ENCODE measurements at places on chromosomes 12 and 14.
A peak's percentile ranks its signal among the peaks of the same experiment; 100 is the strongest.

DNA sequence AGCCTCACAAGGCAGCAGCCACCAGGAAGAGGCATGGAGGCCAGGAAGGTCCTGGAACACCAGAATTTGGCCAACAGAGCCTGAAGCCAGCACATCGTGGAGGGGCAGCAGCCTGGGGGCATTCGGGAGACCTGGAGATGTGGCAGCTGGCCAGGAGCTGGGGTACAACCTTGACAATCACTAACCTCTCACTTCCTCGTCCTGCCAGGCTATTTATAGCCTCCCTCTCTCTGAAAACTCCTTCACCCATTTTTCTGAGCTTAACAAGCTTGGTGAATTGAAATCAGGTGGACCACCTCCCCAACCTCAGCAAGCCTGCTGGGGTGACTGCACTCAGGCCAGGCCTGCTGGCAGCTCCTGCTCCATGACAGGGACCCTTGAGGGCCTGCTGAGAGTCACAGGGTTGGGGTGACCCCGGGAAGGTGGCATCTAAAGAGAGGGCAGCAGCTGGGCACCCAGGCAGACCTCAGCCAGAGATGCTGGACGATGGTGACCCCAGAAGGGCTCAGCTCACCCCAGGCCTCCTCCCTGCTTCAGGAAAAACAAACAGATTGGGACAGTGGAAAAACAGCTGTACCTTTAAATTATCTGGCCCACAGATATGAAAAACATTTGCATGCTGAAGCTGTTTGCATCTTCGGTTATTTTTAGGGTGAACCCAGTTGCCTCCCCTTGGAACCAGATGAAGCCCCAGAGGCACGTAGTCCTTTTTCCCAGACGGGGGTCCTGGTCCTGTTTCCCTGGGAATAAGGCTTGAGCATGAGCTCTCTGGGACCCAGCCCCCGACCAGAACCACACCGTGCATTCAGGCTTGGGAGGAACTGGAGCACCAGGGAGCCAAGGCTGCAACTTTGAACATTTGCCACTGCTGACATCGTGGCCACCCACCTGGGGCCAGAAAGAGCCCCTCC lies 67.0 kb downstream of the PITPNM2 start:
- DNase-seq, result no peak

GRCh38 chr14:57909626-57910025 lies 43.7 kb upstream of the SLC35F4 start:
- DNase-seq, result no peak

DNA sequence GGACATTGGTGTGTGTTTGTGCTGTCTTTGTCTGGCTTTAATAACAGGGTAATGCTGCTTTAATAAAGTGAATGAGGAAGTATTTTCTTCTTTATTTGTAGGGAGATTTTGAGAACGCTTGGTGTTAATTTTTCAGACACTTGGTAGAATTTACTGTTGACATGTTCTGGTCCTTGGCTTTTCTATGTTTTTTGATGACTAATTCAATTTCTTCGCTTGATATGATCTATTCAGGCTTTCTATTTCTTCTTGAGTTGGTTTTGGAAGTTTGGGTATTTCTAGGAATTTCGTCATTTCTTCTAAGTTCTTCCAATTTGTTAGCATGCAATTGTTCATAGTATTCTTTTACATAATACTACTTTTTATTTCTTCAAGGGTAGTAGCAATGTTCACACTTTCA lies 167.8 kb downstream of the TTC6 start:
- no peak for DNase-seq

DNA sequence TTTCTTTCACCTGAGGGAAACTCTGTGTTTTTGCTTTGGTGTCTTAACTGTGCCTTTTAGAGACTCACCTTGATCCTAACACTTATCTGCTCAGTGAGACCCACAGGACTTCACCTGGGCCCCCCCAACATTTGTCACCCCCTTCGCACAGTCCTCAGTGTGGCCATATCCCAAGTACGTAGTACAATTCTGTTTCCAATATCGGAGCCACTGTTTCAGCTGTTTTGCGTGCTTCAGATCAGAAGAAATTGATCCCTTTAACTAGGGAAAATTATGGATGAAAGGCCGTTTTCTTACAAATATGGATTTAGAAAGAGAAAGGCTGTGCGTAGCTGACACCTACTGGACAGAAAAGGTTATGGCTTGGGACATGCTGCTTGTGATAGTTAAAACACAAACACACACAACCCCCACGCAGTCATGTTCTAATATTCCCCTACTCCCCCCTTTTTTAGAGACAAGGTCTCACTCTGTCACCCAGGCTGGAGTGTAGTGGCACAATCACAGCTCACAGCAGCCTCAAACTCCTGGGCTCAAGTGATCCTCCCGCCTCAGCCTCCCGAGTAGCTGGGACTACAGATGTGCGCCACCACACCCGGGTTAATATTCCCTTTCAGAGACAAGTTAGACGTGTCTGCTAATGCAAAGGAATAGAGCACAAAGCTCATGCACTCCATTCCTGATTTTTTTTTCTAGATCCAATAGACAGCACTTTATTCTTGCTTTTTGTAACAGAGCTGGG lies 3.6 kb upstream of the SLC7A8 start:
- peak; percentile 19 for DNase-seq

DNA sequence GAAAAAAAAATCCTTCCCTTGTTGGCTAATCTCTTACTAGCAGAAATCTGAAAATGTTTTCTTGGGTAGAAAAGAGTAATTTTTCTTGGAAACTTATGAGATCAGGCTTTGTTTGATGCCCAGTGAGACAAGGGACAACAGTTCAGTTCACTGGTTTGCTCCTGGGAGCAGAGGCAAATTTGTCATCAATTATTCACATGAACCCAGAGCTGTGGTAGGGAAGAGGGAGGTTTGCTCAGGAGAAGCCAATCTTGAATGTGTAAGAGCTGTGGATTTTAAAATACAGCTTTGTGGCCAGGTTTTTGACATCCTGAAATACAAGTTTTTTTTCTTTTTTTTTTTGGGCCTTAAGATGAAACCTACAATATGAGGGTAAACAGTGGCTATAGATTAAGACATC lies 426.6 kb downstream of the ATP23 start:
- no peak for DNase-seq

DNA sequence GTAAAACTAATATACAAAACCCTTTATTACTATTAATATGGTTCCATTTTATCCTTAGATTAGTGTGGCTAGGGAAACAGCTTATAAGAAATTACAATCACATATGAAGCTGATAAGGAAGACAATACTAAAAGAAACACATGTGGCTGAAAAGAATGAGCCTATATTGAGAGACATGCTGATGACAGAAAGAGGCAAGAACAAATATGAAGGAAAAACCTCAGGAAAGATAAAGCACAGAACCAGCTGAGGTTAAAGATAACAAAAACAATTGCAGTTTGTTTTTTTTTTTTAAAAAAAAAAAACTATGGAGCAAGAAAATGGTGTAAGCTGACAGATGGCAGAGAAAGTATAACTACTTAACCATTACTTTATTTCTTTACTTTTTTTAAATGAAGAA lies 69.2 kb upstream of the OSBPL8 start:
- DNase-seq, result no peak

DNA sequence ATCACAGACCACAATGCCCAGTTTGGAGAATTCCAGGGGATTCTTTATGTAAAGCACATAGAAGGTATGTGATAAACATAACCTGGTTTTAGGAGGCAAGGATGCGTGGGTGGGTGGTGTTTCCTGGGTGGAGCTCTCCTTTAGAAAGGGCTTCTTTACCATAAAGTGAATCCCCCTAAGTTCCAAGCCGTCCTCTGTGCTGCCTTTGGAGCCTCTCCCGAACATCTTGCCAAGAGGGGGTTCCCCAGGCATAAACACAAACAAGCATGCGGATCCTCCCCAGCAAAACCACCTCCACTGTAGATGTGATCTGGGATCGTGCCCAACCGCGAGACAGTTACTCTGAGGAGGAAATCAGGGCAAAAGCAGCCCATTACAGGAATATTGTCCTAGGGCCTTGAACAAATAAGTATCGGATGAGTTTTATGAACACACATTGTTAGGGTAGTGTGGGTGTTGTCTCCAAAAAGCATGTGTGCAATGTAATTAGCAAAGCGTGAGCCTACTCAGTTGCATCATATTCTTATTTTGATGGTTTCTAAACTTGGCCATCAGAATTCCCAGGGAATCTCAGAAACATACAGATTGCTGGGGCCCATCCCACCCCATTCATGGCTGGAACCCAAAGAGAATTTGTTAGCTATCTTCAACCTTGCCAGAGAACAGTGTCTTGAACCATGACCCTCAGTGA lies 48.8 kb upstream of the CORO1C start:
- DNase-seq, result no peak

DNA sequence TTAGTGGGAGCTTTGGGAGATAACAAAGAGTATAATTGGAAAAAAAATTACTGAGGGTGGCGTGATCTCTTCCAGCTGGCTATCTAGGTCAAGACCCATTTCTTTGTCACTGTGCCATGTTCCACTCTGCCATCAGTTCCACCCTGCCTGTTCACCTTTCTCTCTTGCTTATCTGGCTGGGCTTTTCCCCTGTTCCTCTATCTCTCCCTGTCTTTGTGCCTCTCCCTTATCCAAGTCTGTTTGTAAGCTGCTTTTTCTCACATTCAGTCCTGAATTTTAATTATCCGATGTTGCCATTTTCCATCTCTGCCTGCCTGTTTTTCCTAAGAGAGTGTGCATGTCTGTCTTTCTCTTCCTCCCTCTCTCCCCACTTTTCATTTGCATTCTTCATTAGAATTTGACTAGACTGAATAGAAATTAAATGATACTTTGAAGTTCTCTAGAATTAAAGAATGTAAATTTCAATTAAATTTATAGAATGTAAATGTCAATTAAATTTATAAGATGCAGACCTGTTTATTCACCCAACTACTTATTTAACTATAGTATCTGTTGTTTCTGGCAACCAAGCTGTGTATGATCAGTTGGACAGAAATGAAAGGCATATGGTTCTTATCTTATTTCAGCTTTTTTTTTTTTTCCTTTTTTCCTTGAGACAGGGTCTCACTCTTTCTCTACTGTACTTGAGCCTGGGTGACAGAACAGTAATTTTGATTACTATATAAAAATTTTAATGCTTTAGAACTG lies 40.9 kb upstream of the A2ML1 start:
- no peak for DNase-seq

DNA sequence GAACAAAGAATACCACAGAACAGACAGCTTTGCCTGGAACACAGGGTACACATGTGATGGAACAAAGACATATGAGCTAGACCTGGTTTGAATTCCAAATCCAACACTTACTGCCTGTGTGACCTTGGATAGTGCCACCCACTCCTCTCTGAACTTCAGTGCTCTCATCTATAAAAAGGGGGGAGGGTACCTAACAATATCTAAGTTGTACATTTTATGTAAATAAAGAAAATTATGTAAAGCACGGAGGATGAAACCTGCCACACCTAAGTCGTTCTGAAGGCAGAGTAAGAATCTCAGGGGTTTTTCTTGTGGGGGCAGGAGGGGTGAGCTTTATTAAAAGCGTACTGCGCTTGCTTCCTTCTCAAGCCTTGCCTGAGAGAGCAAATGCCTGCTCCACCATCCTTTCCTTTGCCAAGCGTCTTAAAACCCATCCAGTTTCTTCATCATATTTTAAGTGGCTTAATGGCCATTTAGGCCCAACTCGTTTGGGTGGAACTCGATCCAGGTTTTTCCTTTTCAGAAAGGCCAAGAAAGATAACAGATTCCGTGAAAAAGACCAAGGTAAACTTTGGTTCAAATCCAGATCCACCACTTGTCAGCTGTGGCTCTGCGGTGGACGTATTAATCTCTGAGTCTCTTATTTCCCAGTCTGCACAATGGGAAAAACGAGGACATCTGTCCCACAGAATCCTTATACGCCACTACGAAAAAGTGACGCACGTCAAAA lies 946 bp downstream of the DDX24 start:
- DNase-seq, result no peak

- no peak for DNase-seq
Observed at GRCh38 chr12:56718636-56719035, 6.5 kb downstream of the NACA start.

DNA sequence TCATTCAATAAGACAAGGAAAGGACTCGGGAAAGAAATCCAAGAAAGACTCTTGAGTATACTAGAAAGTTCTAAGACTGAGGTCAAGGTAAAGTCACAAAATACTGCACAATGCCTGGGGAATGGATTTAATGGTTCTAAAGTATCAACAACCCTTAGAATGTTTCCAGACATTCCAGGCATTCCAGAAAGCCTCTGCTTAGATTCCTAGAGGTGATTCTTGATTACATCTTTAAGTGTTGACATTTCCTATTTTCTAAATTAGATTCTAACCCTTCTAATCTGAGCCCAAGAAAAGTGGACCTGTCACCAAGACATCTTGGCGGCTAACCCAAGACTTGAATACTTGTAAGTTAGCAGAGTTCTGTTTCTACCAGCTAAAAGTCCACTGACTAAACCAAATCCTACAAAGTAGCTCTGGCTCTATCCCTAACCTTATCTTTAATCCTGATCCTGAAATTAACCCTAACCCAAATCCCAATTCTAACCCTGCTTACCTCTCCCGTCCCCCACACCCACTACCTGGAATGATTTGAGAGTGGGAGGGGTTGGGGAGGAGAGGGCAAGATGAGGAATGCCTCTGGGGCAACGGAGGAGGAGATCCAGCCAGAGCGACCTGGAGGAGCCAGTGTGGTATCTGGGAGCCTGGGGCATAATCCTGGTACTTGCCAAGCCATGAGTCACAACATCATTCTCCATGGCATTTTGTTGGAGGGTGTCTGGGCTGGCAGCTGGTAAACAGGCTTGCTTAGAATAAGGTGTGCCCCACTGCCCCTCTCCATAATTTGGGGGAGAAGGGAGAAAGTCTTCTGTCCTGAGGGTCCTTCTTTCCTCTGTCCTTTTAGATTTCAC lies 93.4 kb upstream of the HOXC13 start:
- DNase-seq, result no peak

- peak; percentile 44 for DNase-seq
Observed at GRCh38 chr12:73383584-73384222, 1111.5 kb downstream of the TRHDE start.

DNA sequence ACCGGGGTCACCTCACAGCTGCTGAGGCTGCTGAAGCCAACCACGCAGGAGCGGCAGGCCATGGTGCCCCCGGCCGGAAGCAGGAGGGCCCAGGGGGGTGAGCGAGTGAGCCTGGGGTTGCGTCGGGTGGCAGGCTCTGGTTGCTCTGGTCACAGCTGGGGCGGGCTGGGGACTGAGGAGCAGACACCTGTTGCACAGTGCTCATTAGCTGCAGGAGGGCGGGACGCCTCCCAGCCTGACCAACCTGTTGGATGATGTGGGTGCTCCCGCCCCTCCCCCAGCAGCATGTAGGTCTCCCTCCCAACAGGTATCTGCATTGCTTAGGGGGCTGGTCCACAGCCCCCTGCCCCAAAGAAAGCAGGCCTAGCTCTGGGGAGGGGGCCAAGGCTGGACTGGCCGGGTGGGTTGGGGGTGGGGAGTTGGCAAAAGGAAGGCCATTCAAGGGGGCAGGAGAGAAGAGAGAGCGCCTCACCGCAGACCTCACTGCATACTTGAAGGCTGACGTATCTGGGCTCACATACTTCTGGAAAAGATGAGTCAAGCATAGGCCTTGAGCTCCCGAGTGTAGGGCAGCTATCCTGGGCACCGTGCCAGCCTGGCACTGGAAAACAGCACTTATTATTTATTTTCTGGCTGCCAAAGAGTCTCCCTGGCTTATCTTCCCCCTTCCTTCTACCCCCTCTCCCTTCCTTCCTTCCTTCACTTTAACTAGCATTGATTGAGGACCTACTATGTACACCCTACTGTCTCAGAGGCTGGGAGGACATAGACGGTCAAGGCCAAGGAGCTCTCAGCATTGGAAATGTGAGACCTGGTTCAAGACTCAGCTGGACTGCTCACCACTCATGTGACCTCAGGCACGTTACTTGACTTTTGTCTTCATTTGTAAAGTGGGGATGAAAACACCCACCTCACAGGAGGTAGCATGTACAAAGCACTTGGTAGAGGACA lies at the start of gene KRT80:
TSS of gene KRT80 (minus strand) at position 174 of the 951 bp plus-strand sequence. CDS start at position 62, 112 bp downstream.
- peak; percentile 67 for DNase-seq

GRCh38 chr14:24429395-24430142 lies at the start of the genes CBLN3 and KHNYN:
CBLN3 (minus strand) TSS chr14:24429668; CDS start chr14:24429054, 614 bp downstream.
KHNYN (plus strand) TSS chr14:24429954; CDS start chr14:24430731, 777 bp downstream.
- peak; percentile 82 for DNase-seq

All from NCI-H1105 (cell line).